Activated CD8-positive, alpha-beta T cell treated with anti-CD3 and anti-CD28 coated beads, Interleukin-2, amount 10 ng/mL, durations not matched to agents 7 days and 5 days (primary cell): ENCODE measurements at places on chromosomes 7 and 10. TPM values are rescaled to one million over a fixed set of nuclear protein-coding genes. Genes with fewer than 3 reads are reported as not detected.

LEP gene
- not detected for total RNA-seq

SLC26A4 gene
- 1.1 TPM for total RNA-seq

CUZD1 gene
- 3.1 TPM for total RNA-seq

TMEM236 gene
- total RNA-seq = not detected

CALHM3 gene
- 0.45 TPM for total RNA-seq
